ENCODE measurements at places on chromosomes 7 and 10. TPM values are rescaled to one million over a fixed set of nuclear protein-coding genes. Genes with fewer than 3 reads are reported as not detected.

MSS51 gene
- 0.90 TPM for total RNA-seq

ADAMTS14 gene
- 0.26 TPM for total RNA-seq

SHH gene
- 0.13 TPM for total RNA-seq

AMPH gene
- total RNA-seq: not detected

FRG2B gene
- not detected for total RNA-seq

SFTPA2 gene
- not detected for total RNA-seq

COL26A1 gene
- not detected for total RNA-seq

FIS1 gene
- total RNA-seq: 209 TPM
